ENCODE measurements at places on chromosomes 16 and 17.

- DNase-seq = no peak
Observed at GRCh38 chr17:7711051-7711755, 6.2 kb downstream of the EFNB3 start.

GRCh38 chr16:88999457-89000206 is 22.6 kb upstream of the CBFA2T3 start:
- DNase-seq = no peak

DNA sequence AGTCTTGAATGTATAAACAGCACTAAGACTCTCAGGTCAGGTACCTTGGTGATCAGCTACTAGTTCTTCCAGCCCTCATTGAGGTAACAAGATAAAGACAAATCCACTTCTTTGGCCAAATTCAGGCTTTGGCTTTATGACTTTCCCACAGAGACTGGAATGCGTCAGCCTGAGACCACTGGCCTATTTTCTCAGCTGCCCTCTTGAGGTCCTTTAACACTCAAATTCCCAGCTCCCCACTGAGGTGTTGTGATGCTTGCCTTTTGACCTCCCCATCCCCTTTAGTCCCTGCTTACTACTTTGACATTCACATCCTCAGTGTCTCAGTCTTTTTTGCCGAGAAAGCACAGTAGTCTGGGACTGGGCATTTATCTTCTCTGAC is 10.6 kb downstream of the TNFAIP1 start:
- DNase-seq = no peak

DNA sequence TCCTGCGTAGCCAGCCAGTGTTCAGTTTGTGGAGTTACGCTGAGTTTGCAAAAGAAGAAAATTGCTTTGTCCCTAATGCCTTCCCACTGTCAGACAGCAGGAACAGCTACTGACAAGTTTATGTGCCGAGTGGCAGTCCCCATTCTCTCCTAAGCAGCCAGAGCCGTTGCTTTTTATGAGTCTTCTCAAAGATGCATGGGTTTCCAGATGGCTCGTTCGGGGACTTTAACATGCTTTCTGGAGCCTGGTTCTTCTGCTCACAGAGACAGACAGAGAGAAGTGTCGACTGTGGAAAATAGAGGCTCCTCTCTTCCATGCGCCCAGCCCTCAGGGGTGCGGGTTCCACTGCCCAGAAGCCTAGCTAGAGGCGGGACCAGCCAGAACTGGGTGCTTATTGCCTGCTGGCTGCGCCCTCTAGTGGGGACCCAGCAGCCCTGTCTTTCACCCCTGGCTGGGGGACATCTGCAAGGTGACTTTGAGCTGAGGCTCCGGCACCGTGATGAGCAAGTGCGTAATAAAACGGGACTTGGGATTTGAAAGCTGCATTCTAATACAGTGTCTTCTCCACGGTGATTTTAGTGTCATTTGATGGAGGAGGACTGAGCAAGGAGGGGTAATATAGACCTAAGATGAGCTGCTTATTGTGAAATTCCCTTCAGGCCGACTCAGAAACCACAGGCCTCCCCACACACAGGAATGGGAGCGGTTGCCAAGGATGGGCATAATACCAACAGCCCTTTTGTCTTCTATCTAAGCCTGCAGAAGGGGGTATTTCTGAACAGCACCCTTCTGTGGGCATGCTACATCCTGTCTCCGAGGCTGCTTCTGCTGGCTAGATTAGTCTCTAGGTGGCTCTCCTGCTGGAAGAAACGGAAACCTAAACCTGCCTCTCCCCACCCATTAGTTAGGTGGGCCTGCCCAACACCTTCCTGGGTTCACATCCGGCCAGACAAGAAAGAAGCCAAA is 73.1 kb downstream of the CCDC182 start:
- peak; percentile 76 for DNase-seq

DNA sequence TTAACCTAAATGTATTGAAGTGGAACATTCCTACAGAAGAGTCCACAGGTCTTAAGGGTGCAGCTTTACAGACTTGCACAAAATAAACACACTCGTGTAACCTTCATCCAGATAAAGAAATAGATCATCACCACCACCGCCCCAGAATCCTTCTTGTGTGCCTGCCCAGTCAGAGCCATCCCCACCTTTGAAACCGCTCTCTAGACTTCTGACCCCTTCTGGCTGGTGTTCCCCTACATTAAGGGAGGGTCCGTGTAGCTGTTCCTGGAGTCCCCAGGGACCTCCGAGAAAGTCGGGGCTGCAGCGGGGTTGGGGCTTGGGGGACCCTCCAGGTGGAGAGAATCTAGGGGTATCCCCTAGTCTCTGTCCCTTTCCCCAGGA is 9.4 kb downstream of the TBX4 start:
- no peak for DNase-seq

DNA sequence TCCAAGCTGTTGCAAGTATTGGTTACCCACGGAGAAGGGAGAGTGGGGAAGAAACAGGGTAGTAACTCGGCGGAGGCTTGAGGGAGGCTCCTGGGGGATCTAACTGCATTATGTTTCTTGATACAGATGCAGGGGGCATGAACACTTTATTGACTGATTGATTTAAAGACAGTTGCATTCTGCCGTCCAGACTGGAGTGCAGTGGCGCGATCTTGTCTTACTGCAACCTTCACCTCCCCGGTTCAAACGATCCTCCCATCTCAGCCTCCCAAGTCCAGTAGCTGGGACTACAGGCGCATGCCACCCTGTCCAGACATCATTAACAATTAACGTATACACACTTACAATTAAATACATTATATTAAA is 15.1 kb upstream of the ERN2 start:
- no peak for DNase-seq

DNA sequence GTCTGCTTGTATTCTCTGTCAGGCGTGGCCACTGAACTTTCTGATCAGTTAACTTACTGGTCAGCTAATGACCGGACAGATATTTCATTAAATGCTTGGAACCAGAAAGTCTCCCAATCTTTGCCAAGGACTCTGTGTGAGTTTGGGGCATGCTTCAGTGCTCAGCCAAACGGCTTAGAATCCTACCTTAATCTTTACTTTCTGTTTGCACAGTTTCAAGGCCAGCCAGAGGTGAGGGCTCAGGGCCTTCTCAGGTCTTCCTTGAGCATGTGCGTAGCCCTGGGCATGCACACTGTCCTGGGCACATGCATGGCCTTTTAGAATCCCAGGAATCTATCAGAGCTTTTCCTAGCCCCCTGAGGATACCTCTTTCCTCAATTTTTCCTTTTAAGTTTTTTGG is 230.1 kb downstream of the RAB11FIP4 start:
- DNase-seq = no peak

DNA sequence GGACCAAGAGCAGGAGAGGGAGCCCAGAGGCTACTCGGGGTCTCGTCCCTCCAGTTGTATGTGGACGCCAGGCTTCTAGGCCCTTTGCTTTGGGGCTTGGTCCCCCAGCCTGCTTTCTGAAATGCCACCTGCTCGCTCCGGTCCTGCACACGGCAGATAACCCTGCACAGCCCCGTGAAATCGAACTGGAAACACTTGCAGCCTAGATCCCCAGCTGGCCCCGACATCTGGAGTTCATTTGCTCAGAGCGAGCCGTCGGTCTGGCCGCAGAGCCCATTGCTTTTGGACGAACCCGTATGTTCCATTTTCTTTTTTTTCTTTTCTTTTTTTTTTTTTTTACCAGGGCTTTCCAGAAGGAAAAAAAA is 22.9 kb downstream of the C1QTNF1 start:
- DNase-seq = no peak

- DNase-seq = no peak
Observed at GRCh38 chr16:80369138-80369958, 171.4 kb upstream of the DYNLRB2 start.

DNA sequence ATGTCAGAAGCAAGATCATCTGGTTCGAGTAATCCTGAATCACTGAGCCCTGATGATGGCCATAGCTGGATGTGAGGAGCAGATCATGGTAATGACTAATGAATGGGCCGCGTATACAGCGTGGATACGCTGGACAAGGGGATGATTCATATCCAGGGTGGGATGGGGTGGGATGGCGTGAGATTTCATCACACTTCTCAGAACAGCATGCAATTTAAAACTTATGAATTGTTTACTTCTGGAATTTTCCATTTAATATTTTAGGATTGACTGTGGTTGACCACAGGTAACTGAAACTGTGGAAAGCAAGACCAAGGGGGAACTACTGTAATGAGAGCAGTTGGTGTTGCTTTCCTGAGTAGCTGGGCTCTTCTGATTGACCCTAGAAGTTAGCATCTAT is 225.5 kb downstream of the STX8 start:
- no peak for DNase-seq

- no peak for DNase-seq
Observed at GRCh38 chr17:149897-150584, 12.7 kb downstream of the SCGB1C2 start.

GRCh38 chr16:56860226-56861020 is 4.6 kb upstream of the SLC12A3 start:
- DNase-seq = peak; percentile 64

All from GM18507 (cell line).